Upper lobe of left lung (tissue), 6 donors: ENCODE measurements at places on chromosomes 5 and 9.

DNA sequence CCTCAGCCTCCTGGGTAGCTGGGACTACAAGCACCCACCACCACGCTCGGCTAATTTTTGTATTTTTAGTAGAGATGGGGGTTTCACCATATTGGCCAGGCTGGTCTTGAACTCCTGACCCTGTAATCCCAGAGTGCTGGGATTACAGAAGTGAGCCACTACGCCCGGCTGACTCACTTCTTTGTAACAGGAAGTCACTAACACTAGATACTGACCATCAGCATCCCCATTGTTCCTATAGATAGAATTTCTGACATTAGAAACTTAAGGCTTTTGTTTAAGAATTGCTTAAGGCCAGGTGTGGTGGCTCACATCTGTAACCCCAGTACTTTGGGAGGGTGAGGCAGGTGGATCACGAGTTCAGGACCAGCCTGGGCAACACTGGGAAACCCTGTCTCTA, 42.2 kb downstream of the LEAP2 start:
- no peaks in the 10 kb centered on the region for H3K27me3 ChIP-seq
- H3K4me1 ChIP-seq, result no peaks in the 10 kb centered on the region
- H3K36me3 ChIP-seq, result peaks cover 50% of the 10 kb centered on the region
- H3K27ac ChIP-seq, result no peak overlapping the region
- no peak overlapping the region for H3K4me3 ChIP-seq

DNA sequence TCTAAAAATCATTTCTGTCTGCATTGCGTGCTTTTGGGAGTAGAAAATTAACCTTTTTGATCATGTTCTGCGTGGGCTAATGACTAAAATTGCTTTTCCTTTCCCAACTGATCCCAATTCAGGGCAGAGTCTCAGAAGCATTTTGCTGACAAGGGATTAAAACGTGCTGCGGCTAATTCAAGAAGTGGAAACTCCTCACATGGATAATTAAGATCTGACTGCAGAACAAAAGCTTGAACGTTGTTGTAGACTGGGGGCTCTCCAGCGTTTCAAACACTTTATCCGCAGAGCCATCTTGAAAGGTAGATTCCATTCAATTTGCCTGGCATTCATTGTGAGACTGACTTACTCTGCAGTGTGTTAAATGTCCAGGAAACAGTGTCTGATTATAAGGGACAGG, 485.3 kb upstream of the DMAC1 start:
- no peak for DNase-seq
- no peaks in the 10 kb centered on the region for H3K27me3 ChIP-seq
- H3K36me3 ChIP-seq, result no peaks in the 10 kb centered on the region
- no peak overlapping the region for H3K27ac ChIP-seq
- no peak overlapping the region for H3K4me3 ChIP-seq
- H3K4me1 ChIP-seq, result no peaks in the 10 kb centered on the region

DNA sequence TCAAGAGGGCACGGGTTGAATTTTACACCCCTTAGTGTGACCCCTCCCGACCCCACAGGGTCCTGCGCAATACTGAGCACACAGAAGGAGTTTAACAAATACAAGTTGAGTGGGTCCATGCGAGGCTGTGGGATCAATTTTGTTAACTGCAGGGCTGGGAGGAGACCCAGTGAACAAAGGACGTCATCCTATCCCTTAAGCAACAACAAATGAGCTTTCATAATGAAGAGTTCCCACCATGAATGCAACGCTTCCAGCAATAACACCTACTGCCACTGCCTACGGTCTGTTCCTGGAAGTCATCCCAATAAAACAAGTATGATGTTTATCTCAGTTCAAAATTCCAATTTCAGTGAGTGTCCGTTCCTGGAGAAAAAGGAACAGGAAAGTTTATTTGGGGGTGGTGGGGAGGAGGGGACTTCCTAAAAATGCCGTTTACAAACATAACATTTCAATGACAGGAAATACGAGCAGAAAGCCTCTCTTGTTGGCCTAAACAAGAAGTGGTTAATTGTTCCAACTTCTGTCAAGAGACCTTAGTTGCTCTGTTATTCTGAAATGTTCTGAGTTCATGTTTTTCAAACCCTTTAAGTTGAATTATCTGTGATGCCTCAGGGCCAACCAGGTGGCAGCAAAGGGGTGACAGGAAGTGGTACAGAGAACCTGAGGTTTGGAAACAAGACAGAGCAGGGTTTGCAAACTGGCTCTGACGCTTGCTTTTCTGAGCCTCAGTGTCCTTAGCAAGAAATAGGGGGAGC, 65.8 kb upstream of the PLPP6 start:
- no peak overlapping the region for H3K27ac ChIP-seq
- no peaks in the 10 kb centered on the region for H3K36me3 ChIP-seq
- no peak for DNase-seq
- peaks cover 9% of the 10 kb centered on the region for H3K4me1 ChIP-seq

GRCh38 chr5:14917719-14918118, 46.1 kb upstream of the ANKH start:
- no peaks in the 10 kb centered on the region for H3K36me3 ChIP-seq
- H3K27ac ChIP-seq, result no peak overlapping the region
- no peak overlapping the region for H3K4me3 ChIP-seq
- no peaks in the 10 kb centered on the region for H3K27me3 ChIP-seq

DNA sequence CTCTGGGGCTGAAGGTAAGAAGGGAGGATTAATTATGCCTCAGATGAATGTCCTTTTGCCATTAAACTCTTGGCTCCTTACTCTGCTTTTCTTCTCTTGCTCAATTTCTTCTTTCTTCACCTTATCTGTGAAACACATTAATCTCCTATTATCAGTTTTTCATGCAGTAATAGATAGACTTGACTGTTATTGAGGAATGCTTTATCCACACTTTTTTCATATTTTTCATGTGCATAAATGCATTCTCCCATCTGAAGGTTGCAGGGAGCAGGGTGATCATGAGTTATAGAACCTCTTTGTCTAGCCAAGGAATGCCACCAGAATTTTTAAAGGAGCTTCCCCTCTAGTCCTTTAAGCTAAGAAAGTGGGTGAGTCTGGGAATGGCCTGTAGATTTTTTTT, 66.4 kb upstream of the CD180 start:
- peaks cover 8% of the 10 kb centered on the region for H3K4me1 ChIP-seq
- H3K4me3 ChIP-seq, result no peak overlapping the region
- H3K36me3 ChIP-seq, result no peaks in the 10 kb centered on the region
- no peaks in the 10 kb centered on the region for H3K27me3 ChIP-seq
- no peak overlapping the region for H3K27ac ChIP-seq
- DNase-seq, result no peak

DNA sequence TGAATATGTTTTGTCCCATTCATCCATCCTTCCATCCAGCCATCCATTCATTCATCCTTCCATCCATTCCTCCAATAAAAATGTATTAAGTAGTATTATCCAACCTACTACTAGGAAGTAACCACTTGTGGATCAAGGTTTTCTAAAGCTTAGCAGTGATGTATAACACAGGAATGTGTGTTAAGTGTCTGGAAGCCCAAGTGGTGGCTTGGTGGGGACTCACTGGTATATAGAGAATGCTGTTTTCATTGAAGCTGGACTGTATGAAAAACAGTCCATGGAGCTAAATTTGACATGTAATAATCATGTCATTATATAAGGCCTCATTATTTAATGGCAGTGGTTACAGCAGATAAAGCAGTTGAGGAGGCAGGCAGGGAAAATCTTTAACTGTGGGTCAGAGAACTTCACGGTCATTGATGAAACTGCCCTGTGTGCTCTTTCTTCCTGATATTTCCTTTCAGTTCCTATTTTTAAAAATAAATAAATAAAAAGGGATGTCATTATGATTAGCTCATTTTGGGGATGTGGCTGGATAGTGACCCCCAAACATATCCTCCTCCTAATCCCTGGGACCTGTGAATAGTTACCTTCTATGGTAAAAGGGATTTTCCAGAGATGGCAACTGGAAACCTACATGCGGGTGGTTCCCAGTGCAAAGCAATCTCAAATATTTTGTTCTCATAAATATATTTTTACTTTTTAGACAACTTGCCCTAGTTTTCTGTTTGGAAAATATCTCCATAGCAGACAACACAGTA, 82.3 kb downstream of the DAPK1 start:
- H3K4me3 ChIP-seq, result no peak overlapping the region
- H3K27me3 ChIP-seq, result no peaks in the 10 kb centered on the region
- H3K4me1 ChIP-seq, result peaks cover 30% of the 10 kb centered on the region
- no peak for DNase-seq
- H3K36me3 ChIP-seq, result no peaks in the 10 kb centered on the region

- H3K36me3 ChIP-seq, result no peaks in the 10 kb centered on the region
- H3K4me1 ChIP-seq, result no peaks in the 10 kb centered on the region
- no peak overlapping the region for H3K27ac ChIP-seq
- DNase-seq, result no peak
Observed at GRCh38 chr5:175418251-175418650, 25.7 kb downstream of the DRD1 start.

DNA sequence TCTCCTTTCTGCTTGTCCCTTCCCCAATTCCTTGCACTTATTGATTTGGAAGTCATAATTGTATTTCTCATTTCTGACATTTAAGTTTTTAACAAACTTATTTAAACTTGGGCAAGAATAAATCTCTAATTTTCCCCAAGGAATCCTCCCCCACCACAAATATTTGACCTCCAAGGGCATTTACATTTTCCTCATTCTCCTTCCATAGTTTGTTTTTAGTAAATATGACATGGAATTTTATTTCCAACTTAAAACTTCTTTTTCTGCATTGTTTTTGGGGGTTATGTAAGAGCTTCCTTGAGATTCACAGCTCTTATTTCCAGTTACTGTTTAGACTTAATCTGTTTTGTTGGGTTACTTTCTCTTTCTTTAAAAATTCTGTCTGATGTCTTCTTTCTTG, 64.9 kb downstream of the ZNF618 start:
- H3K4me3 ChIP-seq, result no peak overlapping the region
- no peaks in the 10 kb centered on the region for H3K36me3 ChIP-seq
- H3K27ac ChIP-seq, result no peak overlapping the region
- no peaks in the 10 kb centered on the region for H3K4me1 ChIP-seq

- no peak overlapping the region for H3K27ac ChIP-seq
- H3K4me1 ChIP-seq, result no peaks in the 10 kb centered on the region
- H3K36me3 ChIP-seq, result peaks cover 78% of the 10 kb centered on the region
Observed at GRCh38 chr9:33273972-33274328, 9.1 kb downstream of the CHMP5 start.

GRCh38 chr5:69105996-69106906, 12.4 kb downstream of the SLC30A5 start:
- H3K27ac ChIP-seq, result no peak overlapping the region
- DNase-seq, result no peak
- H3K4me3 ChIP-seq, result no peak overlapping the region
- H3K27me3 ChIP-seq, result no peaks in the 10 kb centered on the region
- no peaks in the 10 kb centered on the region for H3K4me1 ChIP-seq

DNA sequence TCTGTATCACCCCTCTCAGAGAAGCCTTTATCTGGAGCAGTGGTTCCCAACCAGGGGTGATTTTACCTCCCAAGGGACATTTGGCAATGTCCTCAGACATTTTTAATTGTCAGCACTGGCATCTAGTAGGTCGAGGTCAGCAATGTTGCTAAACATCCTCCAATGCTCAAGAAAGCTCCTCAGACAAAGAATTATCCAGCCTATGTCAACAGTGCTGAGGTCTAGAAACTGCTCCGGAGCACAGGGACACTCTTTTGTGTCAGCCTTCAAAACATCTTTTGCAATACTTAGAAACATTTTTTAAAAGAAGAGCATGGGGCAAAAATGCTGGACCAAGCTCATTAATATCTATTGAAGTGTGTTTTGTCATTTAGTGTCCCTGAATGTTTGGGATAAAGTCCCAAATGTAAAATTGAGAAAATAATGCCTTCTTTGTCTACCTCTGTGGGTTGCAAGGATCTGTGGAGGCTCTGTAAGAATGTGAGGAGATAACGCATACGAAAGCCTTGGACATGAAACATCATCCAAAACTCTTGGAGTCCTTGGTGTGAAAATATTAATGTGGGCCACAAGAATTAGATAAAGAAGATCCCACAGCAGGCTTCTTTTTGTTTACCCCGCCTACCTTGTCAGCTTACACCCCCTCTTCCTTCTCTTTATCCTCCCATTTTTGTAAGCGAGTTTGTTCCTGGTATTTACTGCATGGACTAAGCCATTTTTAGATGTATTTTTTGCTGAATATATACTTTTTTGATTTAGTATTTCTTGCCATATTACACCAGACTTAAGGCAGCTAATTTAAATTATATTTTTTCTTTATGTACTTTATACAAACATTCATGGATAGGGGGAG, 193.5 kb downstream of the CD180 start:
- peaks cover 10% of the 10 kb centered on the region for H3K4me1 ChIP-seq
- peak overlapping the region; percentile 65 for H3K4me3 ChIP-seq
- H3K27ac ChIP-seq, result peak overlapping the region; percentile 84
- no peaks in the 10 kb centered on the region for H3K36me3 ChIP-seq

DNA sequence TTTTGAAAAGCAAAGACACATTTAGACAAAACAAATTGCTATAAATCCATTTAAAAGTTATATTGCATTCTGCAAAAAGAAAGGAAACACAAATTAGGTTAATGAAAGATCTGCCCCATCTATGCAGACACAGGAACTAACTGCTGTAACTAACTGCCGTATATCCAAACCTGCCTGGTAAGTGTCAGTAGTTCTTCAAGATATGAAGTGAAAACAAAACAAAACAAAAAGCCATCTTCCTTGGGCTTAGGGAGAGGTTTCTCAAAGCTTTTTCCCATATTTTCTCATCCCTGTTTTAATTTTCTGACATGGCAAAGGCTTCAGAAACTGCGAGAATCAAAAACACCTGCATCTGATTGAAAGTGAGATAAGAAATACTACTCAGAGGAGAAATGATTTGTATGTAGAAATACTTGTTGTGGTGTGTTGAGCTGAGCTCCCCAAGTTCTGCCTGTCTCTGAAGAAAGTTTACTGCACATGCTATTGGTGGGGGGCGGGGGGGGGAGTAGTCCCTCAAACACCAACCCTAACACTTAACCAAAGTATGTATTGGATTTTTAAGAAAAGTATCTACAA, 750.5 kb downstream of the PTPRD start:
- H3K36me3 ChIP-seq, result no peaks in the 10 kb centered on the region
- no peak for DNase-seq
- no peaks in the 10 kb centered on the region for H3K27me3 ChIP-seq
- no peaks in the 10 kb centered on the region for H3K4me1 ChIP-seq
- H3K27ac ChIP-seq, result no peak overlapping the region

DNA sequence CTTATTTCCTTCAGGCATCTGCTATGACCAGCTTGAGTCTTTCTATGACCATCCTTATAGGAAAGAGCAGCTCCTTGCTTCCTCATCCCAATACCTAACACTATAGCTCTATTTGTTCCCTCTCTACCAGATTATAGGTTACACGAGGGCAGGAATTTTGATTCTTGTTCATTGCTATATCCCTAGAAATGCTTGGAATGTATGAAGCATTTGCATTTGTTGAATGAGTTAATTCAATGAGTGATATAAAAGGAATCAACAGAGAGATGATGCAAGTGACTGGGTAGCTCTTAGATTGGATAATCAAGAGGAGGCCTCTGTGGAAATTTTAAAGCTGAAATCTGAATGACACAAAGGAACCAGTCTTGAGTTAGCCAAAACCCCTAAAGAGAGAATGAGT, 13.9 kb downstream of the ZCCHC9 start:
- H3K27me3 ChIP-seq, result no peaks in the 10 kb centered on the region
- no peaks in the 10 kb centered on the region for H3K4me1 ChIP-seq
- no peak for DNase-seq
- H3K27ac ChIP-seq, result no peak overlapping the region
- peaks cover 26% of the 10 kb centered on the region for H3K36me3 ChIP-seq

- DNase-seq, result peak; percentile 13
- H3K27ac ChIP-seq, result no peak within 1 kb of the TSS
- H3K27me3 ChIP-seq, result no peaks in the 10 kb centered on the region
- no peaks in the 10 kb centered on the region for H3K36me3 ChIP-seq
- H3K4me1 ChIP-seq, result no peaks in the 10 kb centered on the region
- H3K4me3 ChIP-seq, result peak within 1 kb of the TSS; percentile 34
Observed at GRCh38 chr5:141369994-141370848, at the start of gene PCDHGB3. Gene PCDHGB3, plus strand, starts transcription at chr5:141370242. Its CDS starts 153 bp downstream, at chr5:141370395.

GRCh38 chr9:86242071-86242470, 17.4 kb downstream of the C9orf153 start:
- no peak overlapping the region for H3K4me3 ChIP-seq
- no peaks in the 10 kb centered on the region for H3K36me3 ChIP-seq
- H3K4me1 ChIP-seq, result no peaks in the 10 kb centered on the region
- H3K27me3 ChIP-seq, result no peaks in the 10 kb centered on the region
- no peak for DNase-seq
